Transverse colon (tissue), 4 donors: ENCODE measurements at places on chromosomes 3 and 15. TPM values are rescaled to one million over a fixed set of nuclear protein-coding genes. Genes with fewer than 3 reads are reported as not detected.

DNA sequence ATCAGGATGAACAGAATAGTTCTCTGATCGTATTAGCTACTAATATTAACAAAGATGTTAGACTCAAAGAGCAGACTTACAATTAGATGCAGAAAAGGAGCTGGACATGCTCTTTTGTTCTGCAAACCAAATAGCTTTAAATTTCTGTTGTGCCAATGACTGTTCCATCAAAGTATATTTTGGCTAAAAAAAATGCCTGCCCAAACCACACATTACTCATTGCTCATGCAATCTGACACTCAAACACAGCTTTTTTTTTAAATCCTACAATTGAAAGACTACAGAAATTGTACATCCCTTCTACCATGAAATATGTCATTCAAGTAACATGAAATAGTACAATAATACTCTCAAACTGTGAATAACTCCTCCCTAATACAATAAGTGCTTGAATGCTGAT lies 48.6 kb downstream of the SHOX2 start:
- DNase-seq = no peak

- no peak for DNase-seq
These were observed 860.1 kb downstream of the MCTP2 start for GRCh38 chr15:95091444-95091843.

The CACNA2D2 gene
- total RNA-seq = 1.2 TPM

DNA sequence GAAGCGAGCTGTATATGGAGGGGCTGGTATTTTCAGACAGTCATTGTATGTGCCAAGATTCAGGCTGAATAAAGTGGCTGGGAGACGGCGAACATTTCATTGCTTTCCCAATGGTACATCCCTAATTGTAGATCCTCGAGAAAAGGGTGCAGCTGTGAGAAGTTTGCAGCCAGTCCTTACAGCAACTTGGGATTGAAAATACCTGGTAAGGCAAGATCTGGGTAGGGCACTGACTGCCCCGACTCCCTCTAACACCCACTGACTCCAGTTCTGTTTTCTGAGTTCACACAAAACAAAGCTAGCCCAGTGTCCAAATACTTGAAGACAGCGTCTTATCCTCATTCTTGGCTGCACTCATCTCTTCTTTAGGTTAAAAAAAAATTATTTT lies 63.7 kb downstream of the EDEM1 start:
- DNase-seq = no peak
